ENCODE measurements at places on chromosomes 6 and 20.

DNA sequence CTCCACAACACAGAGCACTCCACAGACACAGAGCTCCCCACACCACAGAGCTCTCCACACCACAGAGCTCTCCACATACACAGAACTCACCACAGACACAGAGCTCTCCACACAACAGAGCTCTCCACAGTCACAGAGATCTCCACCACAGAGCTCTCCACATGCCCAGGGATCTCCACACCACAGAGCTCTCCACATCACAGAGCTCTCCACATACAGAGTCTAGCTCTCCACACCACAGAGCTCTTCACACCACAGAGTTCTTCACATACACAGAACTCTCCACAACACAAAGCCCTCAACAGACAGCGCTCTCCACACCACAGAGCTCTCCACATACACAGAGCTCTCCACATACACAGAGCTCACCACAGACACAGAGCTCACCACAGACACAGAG, 55.3 kb downstream of the ERMARD start:
- DNase-seq = no peak

DNA sequence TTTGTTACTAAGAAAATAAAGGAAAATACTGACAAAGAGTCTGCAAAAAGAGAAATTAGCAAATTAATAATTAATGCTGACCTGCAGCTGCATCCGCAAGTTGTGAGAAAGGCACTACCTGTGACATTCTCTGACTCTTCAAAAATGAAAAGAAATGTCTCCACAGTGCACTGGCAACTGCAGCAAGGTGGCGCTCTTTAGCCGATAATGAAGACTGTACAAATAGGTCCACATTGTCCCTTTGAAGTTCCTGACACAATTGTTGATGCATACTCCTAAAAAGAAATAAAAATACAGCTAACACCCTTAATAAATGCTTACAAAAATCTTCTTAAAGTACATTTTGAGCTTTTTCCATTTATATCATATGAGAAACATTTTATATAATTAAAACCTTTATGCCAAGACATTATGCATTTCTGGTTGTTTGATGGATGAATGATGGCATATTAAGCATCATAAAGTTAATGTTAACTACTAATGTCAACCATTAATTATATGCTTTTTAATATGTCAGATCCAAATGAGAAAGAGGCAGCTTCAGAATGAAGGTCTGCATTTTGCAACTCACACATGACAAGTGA, 96.5 kb downstream of the MMS22L start:
- peak; percentile 38 for DNase-seq

GRCh38 chr20:7775072-7775471, 165.2 kb downstream of the HAO1 start:
- no peak for DNase-seq

DNA sequence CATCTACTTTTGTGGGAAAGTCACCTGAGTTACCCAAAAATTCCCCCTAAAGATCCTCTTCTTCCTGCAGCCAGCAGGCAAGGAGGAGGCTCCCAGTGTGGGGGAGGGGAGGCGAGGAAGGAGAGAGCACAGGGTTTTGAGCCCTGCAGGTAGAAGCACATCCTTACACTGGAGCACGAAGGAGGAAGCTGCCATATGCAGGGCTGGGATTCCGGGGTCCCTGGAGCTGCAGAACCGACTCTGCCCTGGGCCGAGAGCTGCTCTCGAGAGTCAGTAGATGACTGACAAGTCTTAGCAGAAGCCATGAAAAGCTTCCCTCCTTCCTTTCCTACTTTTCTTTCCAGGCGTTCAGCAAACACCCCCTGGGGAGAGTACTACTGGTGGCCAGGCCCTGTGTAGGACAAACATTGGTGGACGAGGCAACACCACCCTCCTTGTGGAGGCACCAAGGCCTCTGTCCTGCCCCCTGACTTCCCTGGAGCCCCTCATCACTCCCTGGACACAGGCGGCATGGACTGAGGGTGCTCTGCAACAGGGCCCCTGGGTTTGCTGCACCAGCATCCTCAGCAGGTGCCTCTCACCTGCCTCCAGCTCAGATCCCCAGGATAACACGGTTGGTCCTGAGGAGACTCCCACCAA, 211.7 kb upstream of the CST7 start:
- DNase-seq = no peak

DNA sequence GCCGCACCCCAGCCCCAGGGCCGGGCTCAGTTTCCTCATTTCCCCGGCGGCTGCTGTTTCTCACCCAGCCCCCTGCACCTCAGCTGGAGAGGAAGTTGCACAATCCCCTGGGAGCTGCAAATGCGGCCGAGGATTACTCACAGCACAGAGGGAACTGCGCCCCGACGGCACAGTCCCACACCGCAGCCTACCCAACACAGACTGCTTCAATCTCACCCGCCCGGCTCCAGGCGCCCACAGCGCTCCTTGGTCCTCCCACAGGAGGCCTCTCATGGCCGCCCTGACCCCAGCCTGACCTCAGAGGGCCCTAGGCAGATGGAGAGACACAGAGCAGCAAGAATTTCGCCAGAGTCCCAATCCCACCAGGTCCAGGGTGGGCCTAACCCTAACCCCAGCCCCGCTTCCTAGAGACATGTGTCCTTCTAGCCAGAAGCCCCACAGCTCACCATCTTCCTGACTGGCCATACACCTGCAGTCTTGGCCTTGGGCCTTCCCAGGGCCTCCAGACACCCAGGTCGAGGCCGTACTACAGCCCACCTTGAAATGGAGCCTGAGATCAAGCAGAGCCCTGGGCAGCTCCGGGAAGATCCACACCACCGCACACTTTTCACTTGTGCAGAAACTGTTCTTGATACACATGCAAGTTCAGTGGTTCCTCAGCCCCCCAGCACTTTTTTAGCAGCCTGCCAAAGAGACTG, 11.7 kb downstream of the TFEB start:
- DNase-seq = peak; percentile 78

GRCh38 chr20:17646961-17647301, 35.1 kb downstream of the RRBP1 start:
- no peak for DNase-seq

DNA sequence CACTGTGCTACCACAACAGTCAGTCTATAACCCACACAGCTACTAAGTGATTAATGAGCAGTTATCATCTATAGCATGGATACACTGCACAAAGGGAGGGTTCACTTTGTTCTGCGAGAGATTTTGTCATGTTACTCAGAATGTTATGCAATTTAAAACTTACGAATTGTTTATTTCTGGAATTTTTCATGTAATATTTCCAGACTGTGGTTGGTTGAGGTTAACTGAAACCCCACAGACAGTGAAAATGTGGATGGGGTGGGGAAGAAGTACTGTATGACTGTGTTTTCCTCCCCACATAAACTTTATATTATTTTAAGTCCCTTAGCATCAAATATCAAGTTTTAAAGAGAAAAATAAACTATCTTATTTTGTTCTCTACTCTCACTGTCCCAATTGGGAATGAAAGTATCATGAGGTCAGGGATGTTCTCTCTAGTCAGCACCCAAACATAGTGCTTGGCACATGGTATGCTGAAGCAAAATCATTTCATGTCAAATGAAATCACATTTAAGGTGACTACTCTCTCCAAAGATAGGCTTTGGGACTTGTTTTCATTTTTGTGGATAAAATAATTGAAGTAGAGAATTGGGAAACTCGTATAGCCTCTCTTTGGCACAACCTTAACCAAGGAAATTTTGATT, 25.4 kb downstream of the DOP1A start:
- DNase-seq = no peak
